Effector memory CD4-positive, alpha-beta T cell (primary cell): ENCODE measurements at places on chromosomes 2 and 18.
A peak's percentile ranks its signal among the peaks of the same experiment; 100 is the strongest.

GRCh38 chr2:230286048-230286447, 40.9 kb upstream of the SP140L start:
- DNase-seq, result no peak

DNA sequence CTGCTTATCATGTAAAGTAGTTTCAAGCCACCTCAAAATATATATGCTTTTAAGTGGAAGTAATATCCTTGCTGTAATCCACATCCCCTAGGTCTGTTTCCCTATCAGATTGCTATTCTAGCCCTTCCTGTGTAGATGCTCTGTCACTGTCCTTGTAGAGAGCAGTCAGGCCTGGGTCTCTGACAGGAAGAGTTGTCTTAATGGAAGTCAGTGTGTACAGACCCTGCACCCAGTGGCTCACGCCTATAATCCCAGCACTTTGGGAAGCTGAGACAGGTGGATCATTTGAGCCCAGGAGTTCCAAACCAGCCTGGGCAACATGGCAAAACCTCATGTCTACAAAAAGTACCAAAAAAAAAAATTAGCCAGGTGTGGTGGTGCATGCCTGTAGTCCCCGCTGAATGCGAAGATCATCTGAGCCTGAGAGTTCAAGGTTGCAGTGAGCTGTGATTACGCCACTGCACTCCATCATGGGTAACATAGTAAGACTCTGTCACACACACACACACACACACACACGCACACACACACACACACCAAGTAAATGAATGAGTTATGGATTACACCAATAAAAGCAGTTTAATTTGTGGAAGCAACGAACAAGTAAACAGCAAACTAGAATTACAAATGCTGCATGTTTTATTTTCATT, 70.2 kb upstream of the DSC1 start:
- no peak for DNase-seq

GRCh38 chr18:37578886-37579513, 13.4 kb upstream of the CELF4 start:
- no peak for DNase-seq

- no peak for DNase-seq
Observed at GRCh38 chr2:33321236-33321771, 155.1 kb upstream of the RASGRP3 start.

DNA sequence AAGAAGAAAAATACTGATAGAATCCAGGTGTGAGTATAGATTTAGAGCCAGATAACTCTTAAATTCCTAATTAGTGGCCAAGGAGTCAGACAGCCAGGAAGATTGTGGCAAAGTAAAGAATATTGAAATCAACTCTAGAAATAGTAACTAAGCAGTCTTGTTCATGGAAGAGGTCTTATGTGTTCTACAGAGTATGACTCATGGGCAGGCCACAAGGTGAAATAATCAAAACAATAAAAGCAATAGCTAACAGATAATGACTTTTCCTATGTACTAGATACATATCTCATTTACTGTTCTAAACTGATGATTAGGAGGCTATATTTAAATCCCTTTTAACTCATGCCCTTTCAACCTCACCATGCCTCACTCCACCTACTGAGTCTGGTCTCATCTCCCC, 227.4 kb upstream of the COL3A1 start:
- DNase-seq, result no peak

GRCh38 chr2:197309691-197310231, 819 bp downstream of the ANKRD44 start:
- DNase-seq, result peak; percentile 21

- DNase-seq, result no peak
Observed at GRCh38 chr2:116499389-116499788, 1315.1 kb upstream of the DDX18 start.
